CD4-positive, alpha-beta T cell treated with Interleukin-12 subunit alpha and Interleukin-12 subunit beta, for 1 hour (primary cell): ENCODE measurements at places on chromosomes 3 and 15.

DNA sequence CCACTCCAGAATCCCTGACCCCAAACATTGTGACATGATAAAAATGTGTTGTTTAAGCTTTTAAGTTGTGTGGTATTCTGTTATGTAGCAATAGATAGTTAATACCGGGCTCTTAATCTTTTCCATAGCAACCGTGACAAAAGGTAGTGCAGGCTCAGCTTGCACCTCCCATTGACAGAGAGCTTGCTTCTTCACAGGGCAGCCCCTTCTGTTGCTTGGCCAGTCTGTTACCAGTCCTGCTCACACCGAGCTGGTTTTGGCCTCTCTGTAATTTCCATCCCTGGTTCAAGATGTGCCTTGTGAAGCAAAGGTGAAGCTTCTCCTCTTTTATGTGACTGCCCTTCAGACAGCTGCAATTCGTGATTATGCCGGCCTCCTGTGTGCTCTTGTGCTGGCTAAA lies 86.9 kb downstream of the CRYGS start:
- DNase-seq: no peak

GRCh38 chr3:70471464-70472342 lies 159.3 kb upstream of the MDFIC2 start:
- DNase-seq: no peak

DNA sequence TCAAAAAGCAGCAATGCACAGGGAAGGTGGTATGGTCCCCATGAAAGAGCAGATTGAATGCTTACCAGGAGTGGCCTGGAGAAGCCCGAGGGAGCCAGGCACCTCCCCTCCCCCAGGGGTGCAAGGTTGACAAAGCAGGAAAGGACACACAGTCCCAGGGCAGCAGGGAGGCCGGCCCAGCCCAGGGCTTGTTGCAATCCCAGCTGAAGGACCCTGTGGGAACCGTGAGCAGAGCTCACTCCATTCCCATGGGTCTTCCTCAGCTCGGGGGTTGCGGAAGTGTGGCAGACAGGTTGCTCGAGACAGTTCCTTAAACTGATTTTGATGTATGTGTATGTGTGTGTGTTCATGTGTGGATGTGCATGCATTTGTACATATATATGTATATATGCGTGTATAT lies 15.8 kb downstream of the UROC1 start:
- no peak for DNase-seq

DNA sequence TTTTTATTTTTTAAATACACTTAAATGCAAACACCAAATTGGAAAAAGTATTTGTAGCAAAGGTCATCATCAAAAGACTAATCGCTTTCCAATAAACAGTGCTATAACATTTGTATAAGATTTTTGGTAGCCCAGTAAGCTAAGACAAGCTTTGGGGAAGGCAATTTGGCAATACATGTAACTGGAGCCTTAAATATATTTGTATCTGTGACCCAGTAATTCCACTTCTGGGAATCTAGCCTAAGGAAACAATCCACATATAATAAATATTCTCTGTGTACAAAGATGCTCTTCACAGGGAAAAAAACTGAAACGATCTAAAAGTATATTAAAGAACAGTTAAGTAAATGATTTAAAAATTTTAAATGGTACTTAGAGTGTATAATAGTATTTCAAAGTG lies 65.5 kb upstream of the TJP1 start:
- no peak for DNase-seq

DNA sequence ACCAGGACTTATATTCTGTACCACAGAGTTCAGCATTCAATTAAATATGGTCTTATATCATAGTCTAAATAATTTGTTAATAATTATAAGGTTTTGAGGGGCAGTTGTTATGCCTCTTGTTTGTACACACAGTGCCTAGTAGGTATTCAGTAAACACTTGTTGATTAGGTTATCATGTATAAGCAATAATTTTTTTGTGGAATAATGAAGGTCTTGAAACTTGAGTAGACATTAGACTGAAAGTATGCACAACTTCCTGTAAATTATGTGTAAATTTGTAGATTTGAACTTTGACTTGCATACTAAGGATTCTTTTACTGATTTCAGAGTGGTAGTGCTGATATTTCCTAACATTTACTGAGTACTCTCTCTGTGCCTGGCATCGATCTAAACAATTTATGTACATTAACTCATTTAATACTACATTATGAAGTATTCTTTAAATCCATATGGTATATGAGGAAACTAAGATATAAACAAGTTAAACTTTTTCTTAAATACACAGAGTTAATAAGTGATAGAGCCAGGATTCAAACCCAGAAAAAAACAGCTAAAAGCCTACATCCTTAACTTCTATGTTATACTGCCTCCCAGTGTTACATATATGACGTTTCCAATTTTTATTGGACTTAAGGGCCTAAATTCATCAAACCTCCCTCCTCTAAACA lies 65.1 kb downstream of the GLCE start:
- no peak for DNase-seq

GRCh38 chr3:169117264-169117663 lies 546.2 kb downstream of the MECOM start:
- no peak for DNase-seq
